ENCODE measurements at places on chromosomes 6 and 20. TPM values are rescaled to one million over a fixed set of nuclear protein-coding genes. Genes with fewer than 3 reads are reported as not detected.

DNA sequence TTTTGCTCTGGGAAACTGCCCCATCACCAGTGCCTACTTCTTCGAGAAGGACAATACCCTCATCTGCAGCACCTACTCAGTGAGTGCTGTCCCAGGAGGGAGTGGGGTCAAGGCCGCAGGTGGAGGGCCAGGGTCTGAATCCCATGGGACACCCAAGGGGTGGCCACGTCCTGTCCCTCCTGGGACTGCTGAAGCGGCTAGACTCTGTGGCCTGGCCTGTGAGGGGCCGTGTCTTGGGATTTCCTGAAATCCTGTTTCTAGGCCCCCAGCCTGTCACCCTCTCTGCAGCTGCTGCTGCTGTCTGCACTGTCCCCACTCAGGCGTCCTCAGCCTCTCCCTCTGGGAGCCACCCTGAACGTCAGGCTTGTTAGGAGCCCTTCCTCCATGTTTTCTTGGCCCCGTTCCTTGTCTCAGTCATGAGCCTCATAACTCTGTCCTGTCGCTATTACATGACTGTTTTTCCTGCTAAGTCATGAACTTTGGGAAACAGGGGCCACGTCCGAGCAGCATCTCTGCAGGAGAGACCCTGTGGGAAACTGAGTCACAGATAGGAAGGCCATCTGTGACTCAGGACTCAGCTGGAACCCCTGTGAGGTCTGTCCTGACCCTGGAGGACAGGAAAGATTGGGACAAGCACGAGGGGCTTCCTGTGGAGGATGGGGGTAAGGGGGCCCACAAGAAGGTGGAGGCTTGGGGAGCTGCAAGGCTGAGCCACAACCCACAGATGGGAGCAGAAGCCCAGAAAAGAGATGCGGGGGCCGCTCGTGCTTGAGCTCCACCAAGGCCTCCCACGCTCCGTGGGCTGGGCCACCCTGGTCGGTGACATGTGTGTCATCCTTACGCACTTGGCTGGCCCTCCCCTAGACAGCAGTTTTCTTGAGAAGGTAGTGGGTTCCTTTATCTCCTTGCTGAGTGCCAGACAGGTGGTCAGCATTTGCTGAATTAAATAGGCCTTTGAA, 49.9 kb downstream of the EFCAB8 start:
- peaks cover 2% of the 10 kb centered on the region for H3K36me3 ChIP-seq
- H3K4me1 ChIP-seq: peaks cover 19% of the 10 kb centered on the region
- no peak overlapping the region for H3K4me3 ChIP-seq
- peak; percentile 32 for DNase-seq
- no peaks in the 10 kb centered on the region for H3K27me3 ChIP-seq

The SYTL3 gene
- 180 TPM for total RNA-seq

DNA sequence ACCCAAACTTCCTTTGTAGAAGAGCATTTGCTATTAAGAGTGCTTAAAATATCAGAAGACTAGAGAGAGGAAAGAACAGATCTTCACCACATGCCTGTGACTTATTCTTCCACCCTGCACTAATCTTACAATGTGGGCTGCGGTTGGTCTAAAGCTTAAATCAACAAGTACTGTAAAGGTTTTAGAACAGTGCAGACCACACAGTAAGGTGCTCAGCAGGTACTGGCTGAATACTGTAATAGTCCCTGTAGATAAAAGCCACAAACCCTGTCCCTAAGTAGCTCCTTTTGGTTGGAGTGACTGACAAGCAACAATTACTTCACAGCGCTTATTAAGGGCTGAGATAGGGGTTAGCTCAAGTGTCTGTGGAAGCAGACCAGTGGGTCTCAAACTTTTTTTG, 972 bp upstream of the PHF3 start:
- no peaks in the 10 kb centered on the region for H3K27me3 ChIP-seq
- H3K4me1 ChIP-seq: peaks cover 28% of the 10 kb centered on the region
- no peak for DNase-seq

DNA sequence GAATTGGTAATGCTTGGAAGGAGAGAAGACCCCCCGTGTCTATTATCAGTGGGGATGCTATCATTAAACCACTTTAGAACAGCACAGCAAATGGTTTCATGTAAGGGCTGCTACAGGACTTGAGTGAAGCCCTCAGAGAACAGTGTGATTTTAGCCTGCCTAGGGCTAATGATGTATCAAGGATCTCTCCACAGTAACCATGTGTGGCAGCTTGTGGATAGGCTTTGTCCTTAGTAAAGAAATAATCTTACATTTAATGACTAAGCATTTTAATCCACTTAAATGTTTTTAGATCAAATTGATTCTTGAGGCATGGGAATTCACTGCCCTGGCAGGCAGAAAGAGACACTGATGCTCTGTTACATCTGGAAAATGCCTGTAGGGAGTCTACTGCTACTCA, 495.1 kb downstream of the NKAIN2 start:
- H3K4me1 ChIP-seq: no peaks in the 10 kb centered on the region
- no peaks in the 10 kb centered on the region for H3K27me3 ChIP-seq
- no peak overlapping the region for H3K4me3 ChIP-seq
- DNase-seq: no peak
- no peak overlapping the region for H3K27ac ChIP-seq

GRCh38 chr6:43120944-43121913, 45.1 kb downstream of the PTK7 start:
- H3K27ac ChIP-seq: no peak overlapping the region
- H3K4me3 ChIP-seq: no peak overlapping the region
- no peaks in the 10 kb centered on the region for H3K4me1 ChIP-seq
- no peak for DNase-seq
- H3K27me3 ChIP-seq: no peaks in the 10 kb centered on the region

The AHCY gene
- 183 TPM for total RNA-seq

DNA sequence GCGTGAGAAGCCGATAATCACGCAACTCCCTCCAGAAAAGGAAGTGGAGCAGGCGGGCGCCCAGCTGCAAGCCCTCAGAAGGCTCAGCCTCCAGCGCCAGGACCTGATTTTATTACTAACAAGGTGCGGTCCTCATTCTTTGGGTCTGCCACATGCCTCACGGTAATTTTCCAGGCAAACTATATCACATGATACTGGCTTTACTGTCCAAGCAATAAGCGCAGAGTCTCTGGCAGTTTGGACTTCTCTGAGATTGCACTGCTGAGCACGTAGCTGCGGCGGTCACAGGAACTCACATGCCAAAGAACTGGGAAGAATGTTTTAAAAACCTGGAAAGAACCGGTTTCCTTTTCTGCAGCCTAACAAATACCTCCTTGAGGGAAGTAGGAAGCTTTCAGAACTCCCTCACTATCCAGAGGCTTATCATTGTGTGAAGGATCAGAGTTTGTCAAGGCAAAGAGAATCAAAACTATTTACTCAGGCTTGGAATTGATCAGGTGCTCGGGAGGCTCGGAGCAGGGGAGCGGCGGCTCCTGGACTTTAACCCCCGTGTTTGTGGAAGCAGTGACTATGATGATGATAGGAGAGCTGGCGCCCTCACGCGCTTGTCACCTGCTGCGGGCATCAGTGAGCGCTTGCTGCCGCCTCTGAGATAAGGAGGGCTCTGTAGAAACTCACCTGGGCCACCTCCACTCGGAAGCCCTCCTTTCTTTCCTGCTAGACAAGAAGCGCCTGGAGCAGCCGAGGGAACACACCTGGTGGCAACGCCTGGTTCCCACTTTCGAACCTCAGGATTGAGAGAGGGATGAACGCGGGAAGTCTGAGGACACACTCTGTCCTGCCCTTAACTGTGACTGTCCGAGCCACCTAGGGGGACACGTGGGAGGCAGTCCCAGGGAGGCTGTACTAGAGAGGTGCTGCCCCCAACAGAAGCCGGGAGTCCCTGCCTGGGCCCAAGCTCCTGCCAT, 27.2 kb upstream of the SYNJ2 start:
- DNase-seq: no peak
- no peaks in the 10 kb centered on the region for H3K4me1 ChIP-seq
- H3K36me3 ChIP-seq: peaks cover 7% of the 10 kb centered on the region
- H3K27me3 ChIP-seq: peaks cover 2% of the 10 kb centered on the region

DNA sequence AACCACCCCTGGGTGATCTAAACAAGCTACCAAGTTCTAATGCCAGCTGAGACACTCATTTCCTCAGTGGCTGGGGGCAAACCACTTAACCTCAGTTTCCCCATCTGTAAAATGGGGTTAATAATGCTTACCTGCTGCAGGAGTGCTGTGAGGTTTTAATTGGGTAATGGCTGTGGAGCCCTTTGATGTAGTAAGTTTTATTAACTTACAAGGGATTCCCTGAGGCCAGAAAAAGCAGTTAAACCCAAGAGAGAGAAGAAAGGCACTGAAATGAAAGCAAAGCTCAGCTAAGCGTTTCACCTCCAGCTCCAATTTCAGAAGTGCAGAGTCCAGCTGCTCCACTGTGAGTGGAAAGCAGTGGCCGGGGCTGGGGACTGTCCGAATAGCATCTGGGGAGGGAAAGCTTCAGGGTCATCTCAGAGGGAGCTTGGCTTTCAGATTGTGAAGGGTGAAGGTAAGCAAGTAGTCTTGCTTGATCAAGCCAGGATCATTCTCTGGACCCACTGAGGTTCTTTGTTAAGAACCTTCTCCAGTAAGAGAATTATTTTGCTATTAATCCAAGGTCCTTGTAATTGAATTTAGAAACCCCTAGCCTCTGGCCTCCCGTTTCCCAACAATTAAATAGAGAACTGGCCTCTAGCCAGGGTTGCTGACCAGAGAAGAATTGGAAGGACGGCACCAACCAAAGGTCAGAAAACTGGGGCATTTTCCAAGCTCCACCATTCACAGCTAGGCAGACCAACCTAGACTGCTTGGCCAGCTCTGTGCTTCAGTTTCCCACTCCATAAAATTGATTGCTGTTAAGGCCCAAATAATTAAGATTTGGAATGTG, 20.9 kb upstream of the TCP11 start:
- no peaks in the 10 kb centered on the region for H3K4me1 ChIP-seq
- H3K27ac ChIP-seq: no peak overlapping the region
- H3K27me3 ChIP-seq: peaks cover 16% of the 10 kb centered on the region
- DNase-seq: no peak
- no peak overlapping the region for H3K4me3 ChIP-seq
- no peaks in the 10 kb centered on the region for H3K36me3 ChIP-seq

DNA sequence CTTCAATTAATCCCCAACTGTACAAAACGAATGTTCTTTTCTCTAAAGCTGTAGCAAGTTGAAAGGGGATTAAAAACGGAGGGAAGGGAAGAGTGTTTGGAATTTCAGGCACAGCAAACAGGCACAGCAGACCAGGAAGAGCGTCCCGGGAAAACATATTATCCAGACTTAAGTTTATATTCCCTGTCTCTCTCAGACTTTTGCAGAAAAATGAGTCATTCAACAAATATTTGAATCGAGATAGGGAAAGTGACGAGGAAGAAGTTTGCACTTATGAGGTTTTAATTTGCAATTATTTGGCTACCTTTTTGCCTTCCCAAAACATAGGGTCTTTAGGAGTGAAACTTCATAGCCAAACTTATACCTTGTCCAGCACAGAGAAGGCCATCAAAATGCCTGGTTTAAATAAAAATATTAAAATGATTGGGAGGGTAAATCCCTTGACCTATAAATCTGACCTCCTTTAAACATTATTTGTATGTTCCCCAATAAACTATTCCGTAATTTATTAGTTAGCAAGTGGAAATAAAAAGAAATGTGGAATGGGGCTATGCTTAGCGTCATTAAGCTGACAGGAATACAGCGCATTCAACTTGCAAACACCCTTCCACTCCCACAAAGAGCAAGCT, 16.0 kb downstream of the HFE start:
- no peak for DNase-seq
- H3K27me3 ChIP-seq: no peaks in the 10 kb centered on the region
- H3K4me1 ChIP-seq: peaks cover 16% of the 10 kb centered on the region
- H3K4me3 ChIP-seq: peak overlapping the region; percentile 82
- peak overlapping the region; percentile 97 for H3K27ac ChIP-seq

DNA sequence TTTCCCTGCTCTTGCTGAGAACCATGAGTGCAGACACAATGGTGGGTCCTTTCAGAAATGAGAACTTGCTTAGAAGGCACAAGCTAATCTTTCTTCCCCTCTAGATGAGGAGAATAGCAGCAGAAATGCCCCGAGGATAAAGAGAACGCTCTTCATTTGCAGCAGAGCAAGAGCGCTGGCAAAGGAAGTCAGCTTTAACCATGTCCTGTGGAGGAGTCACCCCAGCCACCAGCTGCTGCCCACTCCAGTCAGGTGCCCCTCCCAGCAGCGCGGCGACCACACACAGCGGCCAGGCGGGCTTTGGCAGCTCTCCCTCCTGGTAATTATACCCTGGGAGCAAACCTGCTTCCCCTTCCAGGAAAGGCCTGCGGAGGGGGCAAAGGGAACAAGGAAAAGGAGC, 42.4 kb upstream of the EMILIN3 start:
- DNase-seq: no peak
- no peak overlapping the region for H3K27ac ChIP-seq
- H3K4me1 ChIP-seq: peaks cover 34% of the 10 kb centered on the region
- no peak overlapping the region for H3K4me3 ChIP-seq
- H3K27me3 ChIP-seq: no peaks in the 10 kb centered on the region

The GSTA3 gene
- total RNA-seq: not detected

The PRSS16 gene
- total RNA-seq: 2.0 TPM

DNA sequence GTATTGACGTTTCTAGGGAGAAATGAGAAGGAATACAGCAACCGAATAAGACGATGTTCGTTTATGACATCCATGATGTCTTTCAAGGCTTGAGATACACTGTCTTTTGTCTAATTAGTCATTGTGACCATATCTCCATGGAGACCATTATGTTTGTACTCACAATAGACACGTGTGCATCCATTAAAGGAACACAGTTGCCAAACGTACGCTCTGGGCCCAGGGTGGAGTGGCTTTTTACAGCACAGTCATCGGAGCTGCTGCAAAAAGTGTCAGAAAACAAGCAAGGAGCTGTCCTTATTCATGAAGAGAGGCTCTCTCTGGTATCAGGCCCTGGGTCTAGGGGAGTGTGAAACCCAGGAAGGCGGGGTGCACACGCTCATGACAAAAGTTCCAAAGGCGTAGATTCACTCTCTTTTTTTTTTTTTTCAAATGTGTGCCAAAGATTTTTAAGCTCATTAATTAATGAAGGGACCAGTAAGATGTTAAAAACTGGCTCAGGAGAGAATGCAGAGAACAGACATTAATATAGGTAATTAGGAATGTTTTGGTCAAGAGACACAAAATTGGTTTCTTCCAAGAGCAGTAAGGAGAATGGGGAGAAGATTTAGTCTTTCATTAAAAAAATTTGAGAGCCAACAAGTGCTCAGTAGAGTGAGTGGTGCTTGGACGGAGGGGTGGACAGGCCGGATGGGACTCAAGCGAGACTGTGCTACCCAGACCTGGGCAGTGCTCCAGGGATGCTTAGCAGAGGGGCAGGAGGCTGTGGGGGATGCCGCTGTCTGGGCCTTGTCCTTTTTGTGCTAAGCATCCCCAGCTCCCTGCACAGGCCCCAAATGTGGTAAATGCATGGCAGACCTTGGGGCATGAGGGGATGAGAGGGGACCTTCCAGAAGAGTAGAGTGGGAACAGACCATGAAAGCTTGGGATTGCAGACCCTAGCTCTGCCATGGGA, 34.9 kb upstream of the GTSF1L start:
- no peak overlapping the region for H3K4me3 ChIP-seq
- H3K27ac ChIP-seq: no peak overlapping the region
- peaks cover 4% of the 10 kb centered on the region for H3K4me1 ChIP-seq
- no peaks in the 10 kb centered on the region for H3K36me3 ChIP-seq

DNA sequence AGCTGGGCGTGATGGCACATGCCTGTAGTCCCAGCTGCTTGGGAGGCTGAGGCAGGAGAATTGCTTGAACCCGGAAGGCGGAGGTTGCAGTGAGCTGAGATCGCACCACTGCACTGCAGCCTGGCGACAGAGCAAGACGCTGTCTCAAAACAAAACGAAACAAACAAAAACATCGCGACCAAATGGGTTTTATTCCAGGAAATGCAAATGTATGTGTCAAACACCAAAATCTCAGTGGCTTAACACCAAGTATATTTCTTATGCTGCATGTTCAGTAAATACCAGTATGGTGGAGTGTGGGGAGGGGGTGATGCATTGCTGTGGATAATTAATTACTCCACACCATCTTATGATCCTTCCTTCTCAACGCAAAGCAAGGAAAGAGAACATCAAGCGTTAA, 28.1 kb downstream of the ACTR5 start:
- no peaks in the 10 kb centered on the region for H3K27me3 ChIP-seq
- peaks cover 38% of the 10 kb centered on the region for H3K36me3 ChIP-seq
- H3K27ac ChIP-seq: no peak overlapping the region
- H3K4me1 ChIP-seq: peaks cover 9% of the 10 kb centered on the region
- DNase-seq: no peak
